ENCODE measurements at places on chromosomes 7 and 10.

GRCh38 chr10:107540981-107541380 lies 376.5 kb upstream of the SORCS1 start:
- no peak for DNase-seq

GRCh38 chr10:51029172-51029641 lies 45.1 kb upstream of the PRKG1 start:
- DNase-seq = no peak

- no peak for DNase-seq
Measured at GRCh38 chr7:6640246-6640721, 3.2 kb downstream of the ZNF316 start.

DNA sequence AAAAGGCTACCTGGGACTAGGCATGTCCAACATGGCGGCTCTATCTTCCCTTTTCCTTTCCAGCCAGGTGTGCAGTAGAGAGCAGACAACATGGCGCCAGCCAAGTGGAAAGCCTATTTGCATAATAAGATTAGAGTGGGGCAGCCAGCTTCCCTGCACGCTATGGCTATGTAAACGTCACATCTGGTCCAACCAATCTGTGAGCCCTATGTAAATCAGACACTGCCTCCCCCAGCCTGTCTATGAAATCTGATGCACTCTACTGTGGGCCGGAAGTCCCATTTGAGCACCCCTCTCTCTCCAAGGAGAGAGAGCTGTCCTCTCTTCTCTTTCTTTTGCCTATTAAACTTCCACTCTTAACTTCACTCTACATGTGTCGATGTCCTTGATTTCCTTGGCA lies 984.9 kb upstream of the AUTS2 start:
- no peak for DNase-seq

DNA sequence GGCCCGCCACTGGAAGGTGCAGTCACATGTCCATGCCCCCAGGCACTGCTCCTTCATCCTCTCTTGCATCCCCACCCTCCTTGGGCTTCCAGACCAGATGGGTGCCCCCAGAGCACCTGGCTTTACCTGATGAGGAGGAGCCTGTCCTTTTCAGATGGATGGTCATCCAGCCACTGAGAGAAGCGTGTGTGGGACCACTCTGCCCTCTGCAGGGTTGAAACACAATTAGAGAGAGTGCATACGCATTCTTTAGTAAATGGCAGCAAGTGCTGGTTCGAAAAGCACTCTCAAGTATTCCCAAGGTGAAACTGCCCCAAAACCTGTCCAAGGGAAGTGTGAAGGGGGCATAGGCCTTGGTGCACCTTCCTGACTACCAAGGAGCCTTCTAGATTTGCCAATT lies 41.6 kb downstream of the HBP1 start:
- no peak for DNase-seq

- no peak for DNase-seq
Measured at GRCh38 chr7:138581065-138581464, 120.1 kb downstream of the SVOPL start.

DNA sequence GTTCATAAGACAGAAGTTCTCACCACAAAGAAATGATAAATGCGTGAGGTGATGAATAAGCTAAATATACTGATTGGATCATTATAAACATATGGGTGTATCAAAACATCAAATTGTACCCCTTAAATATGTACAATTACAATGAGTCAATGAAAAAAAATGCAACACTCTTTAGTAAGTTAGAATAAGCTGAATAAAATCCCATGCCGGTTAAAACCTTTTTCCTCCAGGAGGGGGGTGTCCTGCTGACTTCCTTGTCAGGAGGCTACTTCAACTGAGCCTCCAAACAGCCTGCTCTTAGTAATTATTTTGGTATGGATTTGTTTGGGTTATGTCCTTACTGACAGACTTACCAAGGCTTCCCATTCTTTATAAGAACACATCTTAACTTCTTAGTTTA lies 649.1 kb downstream of the INHBA start:
- no peak for DNase-seq

All from NCI-H1694 treated with DMSO at 0.1 percent for 48 hours (cell line).